Stimulated activated CD8-positive, alpha-beta memory T cell treated with anti-CD3 and anti-CD28 coated beads, Interleukin-7, amount 100 ng/mL, for 24 hours (primary cell): ENCODE measurements at places on chromosomes 5 and 9.

- DNase-seq = no peak
These were observed 22.6 kb downstream of the CD180 start for GRCh38 chr5:67173959-67174358.

DNA sequence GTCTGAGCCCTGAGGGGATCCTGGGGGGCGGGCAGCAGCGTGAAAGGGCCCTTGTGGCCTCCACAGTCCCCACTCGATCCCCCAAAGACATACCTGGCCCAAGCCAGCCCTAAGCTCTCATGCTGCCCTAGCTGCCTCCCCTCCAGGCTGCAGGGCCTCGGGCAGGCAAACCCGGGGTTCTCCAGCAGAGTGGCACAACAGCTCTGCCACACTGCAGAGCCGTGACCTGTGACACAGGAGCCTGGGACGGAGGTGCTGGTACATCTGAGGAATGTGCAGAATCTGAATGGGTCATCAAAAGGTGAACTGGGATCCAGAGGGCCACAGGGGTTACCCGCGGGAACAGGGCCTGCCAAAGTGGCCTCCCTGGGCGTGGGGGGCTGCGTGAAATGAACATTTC is 163.2 kb downstream of the DAB2IP start:
- DNase-seq = no peak

DNA sequence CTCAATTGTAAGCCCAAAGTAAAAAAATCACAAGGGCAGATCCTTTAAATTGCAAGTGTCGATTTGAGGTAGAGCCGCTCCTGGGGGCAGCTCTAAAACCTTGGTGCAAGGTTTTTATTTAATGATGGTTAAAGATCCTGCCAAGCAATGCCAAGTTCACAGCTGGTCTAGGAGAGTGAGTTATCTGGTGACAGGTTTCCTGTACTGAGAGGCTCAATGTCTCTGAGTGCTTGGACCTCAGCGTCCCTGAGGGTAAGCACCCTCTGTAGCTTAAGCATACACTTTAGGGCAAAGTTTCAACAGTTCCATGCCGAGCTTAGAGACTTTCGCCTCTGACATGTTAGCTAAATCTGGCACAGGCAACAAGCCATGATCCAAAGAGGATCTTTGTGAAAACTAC is 119.8 kb upstream of the EGFLAM start:
- DNase-seq = no peak

GRCh38 chr9:95452176-95452575 is 64.6 kb downstream of the PTCH1 start:
- no peak for DNase-seq

GRCh38 chr9:108609227-108609896 is 246.4 kb downstream of the ACTL7B start:
- DNase-seq = no peak

DNA sequence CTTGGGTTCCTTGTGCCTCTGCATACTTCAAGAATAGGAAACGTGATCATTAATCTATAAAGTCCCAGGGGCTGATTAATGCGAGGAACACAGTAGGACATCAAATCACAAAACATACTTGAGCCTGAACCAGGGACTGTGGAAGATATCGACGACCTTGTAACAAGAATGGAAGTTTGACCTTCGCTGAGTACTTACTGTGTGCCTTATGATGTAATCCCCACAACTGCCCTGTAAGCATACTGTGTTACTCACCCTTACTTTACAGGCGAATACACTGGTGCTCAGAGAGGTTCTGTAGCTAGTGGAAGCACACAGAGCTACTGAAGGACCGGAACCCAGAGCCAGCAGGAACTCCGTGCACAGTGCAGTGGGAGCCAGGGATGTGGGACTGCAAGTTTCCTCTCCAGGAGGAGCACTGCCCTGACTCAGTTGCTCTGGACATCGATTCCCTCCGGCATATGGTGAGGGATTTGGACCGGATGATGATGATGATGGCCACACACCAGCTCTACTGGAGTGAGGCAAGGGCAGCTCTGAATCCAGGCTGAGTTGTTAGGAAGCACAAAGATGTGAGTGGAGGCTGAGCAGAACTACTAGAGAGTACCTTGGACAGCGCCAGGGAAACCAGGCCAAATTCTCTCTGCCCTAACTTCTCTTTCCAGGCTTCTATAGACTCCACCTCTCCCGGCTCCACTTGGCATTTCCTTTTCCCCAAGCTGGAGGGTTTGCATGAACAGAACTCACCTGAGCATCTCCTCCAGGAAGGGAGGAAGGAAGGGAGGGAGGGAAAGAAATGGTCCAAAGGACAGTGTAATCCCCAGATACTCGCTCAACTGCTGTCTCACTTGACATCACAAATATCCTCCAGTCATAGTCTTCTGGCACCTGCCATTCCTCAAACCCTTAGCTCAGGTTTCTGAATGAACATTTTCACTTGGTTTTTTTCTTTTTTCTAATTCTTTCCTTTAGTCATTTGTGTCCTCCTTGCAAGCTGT is 1.5 kb upstream of the GABBR2 start:
- no peak for DNase-seq

DNA sequence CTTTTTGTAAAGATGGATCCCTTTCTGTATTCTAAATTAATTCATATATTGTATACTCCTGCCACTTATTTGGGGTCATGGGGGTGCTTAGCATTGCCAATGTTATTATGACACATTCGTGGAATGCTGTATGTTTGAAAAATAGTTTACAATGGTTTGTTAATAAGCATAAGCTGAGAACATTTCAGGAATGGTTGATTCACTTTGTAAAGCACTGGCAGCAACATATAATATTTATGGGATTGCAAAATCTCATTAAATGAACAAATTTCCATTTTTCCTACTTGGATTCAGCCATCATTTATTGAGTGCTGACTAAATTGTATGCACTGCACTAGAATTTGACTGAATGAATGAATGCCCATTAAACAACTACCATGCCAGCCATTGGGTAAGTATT is 215.2 kb upstream of the KLF4 start:
- no peak for DNase-seq

- no peak for DNase-seq
These were observed 28.0 kb upstream of the BNC2 start for GRCh38 chr9:16898464-16898863.

DNA sequence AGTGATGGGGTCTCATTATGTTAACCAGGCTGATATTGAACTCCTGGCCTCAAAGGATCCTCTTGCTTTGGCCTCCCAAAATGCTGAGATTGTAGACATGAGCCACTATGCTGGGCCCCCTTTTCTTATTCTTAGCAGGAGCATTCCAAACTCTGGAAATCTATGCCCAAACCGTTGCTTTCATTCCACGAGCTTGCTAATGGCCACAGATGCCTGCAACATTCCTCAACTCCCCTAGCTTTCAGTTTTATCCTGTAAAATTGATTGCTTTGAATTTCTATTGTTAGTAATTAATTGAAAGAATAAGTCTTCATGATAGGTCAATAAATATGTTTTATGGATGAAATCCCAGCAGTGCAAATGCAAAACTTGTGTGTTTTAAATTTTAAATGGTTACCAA is 564.8 kb upstream of the WWC1 start:
- DNase-seq = no peak

DNA sequence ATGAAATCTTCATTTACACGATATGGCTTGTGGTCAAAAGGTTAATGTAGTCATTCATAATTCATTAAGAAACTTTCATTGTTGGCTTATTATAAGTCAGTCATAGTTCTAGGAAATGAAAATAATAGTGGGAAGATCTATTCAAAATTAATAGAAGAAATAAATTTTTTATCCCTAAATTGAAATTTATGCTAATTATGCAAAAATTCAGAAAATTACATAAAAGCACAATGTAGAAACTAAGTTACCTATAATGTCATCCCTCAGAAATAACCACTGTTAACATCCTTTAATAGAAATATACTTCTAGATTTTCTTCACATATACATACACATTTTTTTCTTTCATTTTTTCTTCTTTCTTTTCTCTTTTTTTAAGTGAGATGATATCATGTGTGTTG is 15.9 kb upstream of the JAK2 start:
- DNase-seq = no peak

GRCh38 chr9:123238365-123238764 is 30.0 kb downstream of the STRBP start:
- DNase-seq = no peak

DNA sequence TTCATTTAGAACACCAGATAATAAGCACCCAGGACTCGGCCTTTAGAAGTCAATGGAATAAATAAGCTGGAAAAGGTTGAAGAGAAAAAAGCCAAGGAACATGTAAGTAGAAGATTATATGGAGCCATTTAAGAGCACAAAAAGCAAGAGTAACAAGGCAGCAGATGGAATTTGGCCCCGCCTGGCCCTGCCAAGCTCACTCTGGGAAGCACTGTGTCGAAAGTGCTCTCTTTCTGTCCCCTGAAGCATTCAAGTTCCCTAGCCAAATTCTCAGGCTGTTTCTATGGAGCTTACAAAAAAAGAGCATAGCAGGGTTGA is 73.0 kb upstream of the GPR151 start:
- DNase-seq = no peak

GRCh38 chr9:126564128-126564527 is 49.6 kb upstream of the LMX1B start:
- no peak for DNase-seq

- DNase-seq = no peak
These were observed 48.8 kb downstream of the LNPEP start for GRCh38 chr5:96984506-96985192.

DNA sequence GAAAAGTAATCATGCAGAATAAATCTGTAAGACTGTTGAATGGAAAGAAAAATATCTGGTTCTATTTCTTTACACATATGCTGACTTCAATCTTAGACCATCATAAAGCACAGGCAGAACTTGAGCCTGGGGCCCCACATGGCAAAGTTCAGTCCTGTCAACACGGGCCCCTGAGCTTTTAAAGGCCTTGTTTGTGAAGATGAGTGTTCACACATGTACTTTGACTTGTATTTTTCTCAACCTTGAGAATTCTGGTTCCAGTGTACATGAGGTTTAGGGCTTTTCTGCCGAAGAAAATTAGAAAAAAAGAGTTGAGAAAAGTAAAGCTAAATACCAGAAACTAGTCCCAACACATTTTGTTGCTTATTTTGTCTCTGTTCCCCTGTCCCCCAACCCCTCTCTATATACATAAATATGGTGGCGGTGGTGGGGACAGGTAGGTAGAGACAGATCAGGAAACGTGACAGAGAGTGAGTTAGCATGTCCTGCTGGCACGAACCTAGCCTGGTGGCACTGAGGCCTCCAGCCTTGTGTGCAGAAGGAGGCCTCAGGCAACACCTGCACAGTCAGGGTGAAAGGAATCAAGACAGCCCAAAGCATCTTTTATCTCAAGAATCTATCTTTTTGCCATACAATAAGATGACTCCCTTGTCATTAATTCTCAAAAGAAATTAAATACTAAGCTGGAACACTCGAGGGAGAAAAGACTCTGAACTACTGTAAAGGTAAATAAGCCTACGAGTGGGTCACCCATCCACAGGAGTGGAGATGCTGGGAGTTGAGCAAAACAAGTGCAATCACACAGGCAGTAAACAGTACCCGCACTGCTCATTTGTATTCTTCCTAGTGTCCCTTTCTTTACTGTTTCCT is 22.9 kb downstream of the LIFR start:
- DNase-seq = no peak

DNA sequence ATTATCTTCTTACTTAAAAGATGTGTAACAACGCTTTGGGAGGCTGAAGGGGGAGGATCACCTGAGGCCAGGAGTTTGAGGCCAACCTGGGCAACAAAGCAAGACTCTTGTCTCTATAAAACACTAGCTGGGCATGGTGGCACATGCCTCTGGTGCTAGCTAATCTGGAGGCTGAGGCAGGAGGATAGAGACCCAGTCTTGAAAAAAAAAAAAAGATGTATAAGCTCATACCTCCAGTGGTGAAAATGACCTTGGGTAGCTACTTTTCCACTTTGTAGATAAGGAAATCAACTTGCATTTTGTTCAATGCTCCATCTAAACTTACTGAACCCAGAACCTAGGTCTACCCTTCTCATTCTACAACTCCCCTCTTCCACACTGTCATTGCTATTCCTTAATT is 16.6 kb downstream of the ARRDC3 start:
- DNase-seq = no peak
